ENCODE measurements at places on chromosomes 2 and 18.

- no peak for DNase-seq
Observed at GRCh38 chr2:230840301-230840700, 24.4 kb upstream of the ITM2C start.

- no peak for DNase-seq
Observed at GRCh38 chr2:54539683-54540082, 83.6 kb downstream of the SPTBN1 start.

DNA sequence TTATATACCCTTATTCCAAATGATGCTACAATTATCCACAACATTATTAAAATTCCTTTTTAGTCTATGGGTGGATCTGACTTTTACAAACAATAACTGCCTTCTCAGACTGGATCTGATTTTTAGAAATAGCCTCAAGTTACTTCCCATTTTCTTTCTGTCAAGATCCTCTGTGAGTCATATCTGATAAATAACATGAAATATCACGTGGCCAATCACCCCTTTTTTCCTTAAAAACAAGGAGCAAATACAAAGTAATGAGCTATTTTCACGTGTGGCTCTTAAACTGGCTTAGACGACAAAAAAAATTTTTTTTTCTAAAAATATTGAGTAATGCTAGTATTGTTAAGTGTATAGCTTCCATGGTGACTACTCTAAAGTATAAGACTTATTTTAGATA lies 6.7 kb downstream of the PELI1 start:
- DNase-seq, result no peak

- DNase-seq, result no peak
Observed at GRCh38 chr2:59034106-59034505, 793.0 kb upstream of the FANCL start.

DNA sequence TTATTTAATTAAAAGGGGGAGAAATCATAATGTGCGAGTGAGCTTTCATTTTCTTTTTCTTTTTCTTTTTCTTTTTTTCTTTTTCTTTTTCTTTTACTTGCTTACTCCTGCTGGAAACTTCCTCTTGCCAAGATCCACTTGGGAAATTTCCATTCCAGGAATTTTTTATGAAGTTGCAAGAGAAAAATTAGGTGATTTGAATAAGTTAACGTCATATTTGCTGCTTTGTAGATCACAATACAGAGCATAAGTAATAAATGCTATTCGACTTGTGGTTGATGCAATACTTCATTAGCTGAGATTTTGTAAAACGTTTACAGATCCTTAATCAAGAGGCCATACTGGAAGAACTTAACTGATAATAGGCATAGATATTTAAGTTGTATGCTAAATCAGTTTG lies 354.7 kb upstream of the SMIM21 start:
- DNase-seq, result no peak

DNA sequence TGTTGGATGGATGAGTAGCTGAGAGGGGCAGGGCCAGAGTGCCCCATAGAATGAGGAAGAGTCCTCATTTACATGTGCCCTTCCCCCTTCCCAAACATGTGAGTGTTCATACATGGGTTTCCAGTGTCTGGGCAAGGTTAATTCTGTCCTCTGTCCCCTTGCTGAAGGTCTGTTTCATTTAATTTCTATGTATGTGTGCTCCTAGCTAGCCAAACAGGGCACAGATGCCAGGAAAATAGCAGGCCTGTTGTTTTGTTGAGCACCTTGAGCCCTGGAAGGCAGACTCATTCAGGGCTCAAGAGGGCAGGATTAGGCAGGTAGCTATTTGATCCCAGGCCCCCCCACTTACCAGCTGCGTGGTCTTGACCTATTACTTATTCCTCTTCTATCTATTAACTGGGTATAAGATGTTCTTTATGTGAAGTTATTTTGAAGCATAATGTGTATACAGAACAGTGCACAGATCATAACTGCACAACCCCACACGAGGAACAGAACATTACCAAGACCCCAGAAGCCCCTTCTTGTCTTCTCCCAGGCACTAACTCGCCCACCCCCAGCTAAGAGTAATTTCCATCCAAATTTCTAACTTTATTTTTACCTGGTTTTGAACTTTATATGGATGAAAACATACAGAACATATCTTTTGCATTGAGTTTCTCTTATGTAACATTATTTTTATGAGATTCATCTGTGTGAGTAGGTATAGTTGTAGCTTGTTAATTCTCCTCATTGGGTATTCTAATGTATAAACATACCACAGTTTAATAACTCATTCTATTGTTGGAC lies 164.3 kb downstream of the RPIA start:
- DNase-seq, result no peak

GRCh38 chr2:172215936-172216335 lies 113.2 kb upstream of the DLX2 start:
- DNase-seq, result no peak
